ENCODE measurements at places on chromosomes 3 and 15. TPM values are rescaled to one million over a fixed set of nuclear protein-coding genes. Genes with fewer than 3 reads are reported as not detected.

The NANOGP8 gene
- total RNA-seq: not detected

The CHRM5 gene
- total RNA-seq: not detected

DNA sequence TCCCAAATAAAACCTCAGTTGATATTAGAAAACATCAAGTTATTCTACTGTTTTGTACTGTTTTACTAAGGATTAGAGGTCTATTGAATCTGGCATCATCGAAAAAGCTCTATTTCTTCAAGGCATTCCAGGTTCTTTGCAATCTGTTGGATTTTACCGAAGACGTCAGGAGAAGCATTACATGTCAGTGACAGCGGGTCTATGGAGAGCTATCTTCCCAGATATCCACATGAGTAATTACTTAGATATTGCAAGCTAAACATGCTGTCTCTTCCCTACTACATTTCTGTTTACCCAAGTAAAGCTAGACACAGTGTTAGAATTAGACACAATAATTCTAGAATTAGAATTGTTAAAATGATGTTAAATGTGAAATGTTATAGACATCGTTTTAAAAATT is 10.8 kb upstream of the GOLGA6L2 start:
- no peak for DNase-seq

The GRK7 gene
- not detected for total RNA-seq

DNA sequence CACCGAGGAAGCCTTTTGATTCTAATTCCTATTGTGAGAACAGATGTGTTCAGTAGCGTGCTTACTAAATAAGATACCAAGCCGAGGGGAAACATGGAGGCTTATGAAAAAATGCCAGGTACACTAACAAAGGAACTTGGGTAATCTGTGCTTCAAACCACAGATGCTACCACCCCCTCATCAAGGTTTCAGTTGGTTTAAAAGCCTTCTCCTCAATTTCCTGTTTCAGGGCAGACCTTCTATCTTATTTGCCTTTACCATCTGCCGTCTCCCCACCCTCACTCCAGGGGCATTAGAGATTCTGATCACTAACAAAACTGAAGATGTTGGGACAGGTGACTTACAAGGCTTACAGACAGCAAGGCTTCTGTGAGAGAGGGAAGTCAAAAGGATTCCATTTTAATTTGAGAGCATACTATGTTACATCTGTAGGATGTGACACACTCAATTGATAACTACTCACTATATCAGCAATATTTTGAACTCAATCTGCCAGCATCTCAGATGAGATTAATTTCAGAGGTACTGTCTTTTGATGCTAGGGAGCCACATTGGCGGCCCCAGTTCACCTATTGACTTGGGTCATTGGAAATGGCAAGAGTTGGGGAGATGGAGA is 60.6 kb upstream of the PLCL2 start:
- DNase-seq: no peak

- no peak for DNase-seq
These were observed 4.6 kb upstream of the OXTR start for GRCh38 chr3:8773941-8774542.

The ATP8B4 gene
- 11.7 TPM for total RNA-seq

Data from right cardiac atrium (tissue), 5 donors.